Activated CD8-positive, alpha-beta memory T cell treated with anti-CD3 and anti-CD28 coated beads, Interleukin-2, amount 10 ng/mL, durations not matched to agents 7 days and 5 days (primary cell): ENCODE measurements at places on chromosomes 5 and 9.

DNA sequence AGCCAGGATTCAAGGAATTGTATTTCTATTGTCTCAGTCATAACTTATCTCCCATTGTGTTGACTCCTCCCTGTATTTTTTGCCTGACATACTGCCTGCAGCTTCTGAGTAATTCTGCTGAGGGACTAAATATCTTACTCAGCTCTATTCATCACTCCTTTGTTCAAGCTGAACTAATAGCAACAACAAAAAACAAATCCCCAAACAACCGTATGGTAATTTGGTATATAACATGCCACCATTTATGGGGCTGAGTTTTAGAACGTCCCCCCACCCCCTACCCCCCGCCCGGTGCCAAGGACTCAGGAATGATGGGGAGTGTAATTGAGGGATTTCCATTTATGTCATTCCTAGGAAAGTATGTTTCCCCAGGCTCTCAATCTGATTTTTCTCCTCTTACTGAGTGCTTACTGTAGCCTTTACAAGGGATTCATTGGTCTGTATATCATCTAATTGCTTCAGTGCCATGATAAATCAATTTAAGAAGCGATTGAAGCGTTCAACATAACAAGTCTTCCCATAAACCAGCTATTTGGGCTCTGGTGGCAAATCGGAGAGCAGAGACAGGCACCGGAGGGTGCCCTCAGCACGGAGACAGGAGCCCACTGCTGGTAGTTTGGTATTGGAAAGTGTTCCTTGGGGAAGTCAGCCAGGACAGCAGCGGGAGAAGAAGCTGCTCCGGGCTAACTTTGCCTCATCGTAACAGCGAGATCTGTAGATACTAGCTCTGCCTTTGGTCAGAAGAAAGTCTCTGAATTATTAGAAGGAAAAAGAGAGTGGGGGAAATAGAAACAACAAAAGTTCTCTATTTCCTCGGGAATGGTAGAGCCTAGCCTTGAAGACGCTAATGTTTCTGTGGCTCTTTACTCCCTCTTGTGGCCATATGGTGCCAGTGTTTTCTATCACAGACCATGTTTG, 40.7 kb upstream of the HSD17B4 start:
- H3K4me1 ChIP-seq: peaks cover 31% of the 10 kb centered on the region
- peak overlapping the region; percentile 50 for H3K27ac ChIP-seq
- H3K36me3 ChIP-seq: no peaks in the 10 kb centered on the region
- H3K27me3 ChIP-seq: peaks cover 5% of the 10 kb centered on the region
- H3K4me3 ChIP-seq: peak overlapping the region; percentile 76
- DNase-seq: peak; percentile 70

- H3K27ac ChIP-seq: peak overlapping the region; percentile 61
- DNase-seq: no peak
- peaks cover 45% of the 10 kb centered on the region for H3K4me1 ChIP-seq
- H3K4me3 ChIP-seq: peak overlapping the region; percentile 25
Observed at GRCh38 chr5:115806986-115807653, 9.3 kb downstream of the CDO1 start.

DNA sequence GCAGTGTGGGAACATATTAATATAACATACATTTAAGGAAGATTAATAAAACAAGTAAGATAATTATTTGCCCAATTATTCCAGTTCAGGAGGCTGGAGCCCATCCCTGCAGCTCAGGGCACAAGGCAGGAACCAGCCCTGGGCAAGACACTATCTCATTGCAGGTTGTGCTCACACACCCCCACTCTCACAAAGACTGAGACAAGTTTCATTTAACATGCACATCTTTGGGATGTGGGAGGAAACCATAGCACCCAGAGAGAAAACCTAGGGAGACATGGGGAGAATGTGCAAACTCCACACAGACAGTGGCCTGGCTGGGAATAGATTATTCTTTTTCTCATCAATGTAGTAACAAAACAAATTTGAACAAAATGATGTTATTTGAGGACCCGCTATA, 279.1 kb downstream of the MCTP1 start:
- DNase-seq: no peak
- no peak overlapping the region for H3K4me3 ChIP-seq
- H3K36me3 ChIP-seq: no peaks in the 10 kb centered on the region
- no peak overlapping the region for H3K27ac ChIP-seq
- no peaks in the 10 kb centered on the region for H3K27me3 ChIP-seq

GRCh38 chr9:137959641-137960411, 82.2 kb downstream of the CACNA1B start:
- H3K4me3 ChIP-seq: no peak overlapping the region
- no peaks in the 10 kb centered on the region for H3K4me1 ChIP-seq
- H3K27me3 ChIP-seq: peaks cover 14% of the 10 kb centered on the region
- no peak for DNase-seq

GRCh38 chr5:131079232-131079631, 85.8 kb downstream of the HINT1 start:
- peaks cover 8% of the 10 kb centered on the region for H3K36me3 ChIP-seq
- H3K27ac ChIP-seq: no peak overlapping the region
- no peak overlapping the region for H3K4me3 ChIP-seq
- H3K4me1 ChIP-seq: peaks cover 14% of the 10 kb centered on the region
- no peak for DNase-seq

- H3K4me1 ChIP-seq: peaks cover 2% of the 10 kb centered on the region
- H3K27ac ChIP-seq: no peak overlapping the region
- peaks cover 55% of the 10 kb centered on the region for H3K27me3 ChIP-seq
- no peaks in the 10 kb centered on the region for H3K36me3 ChIP-seq
Observed at GRCh38 chr9:36949466-36949865, 84.6 kb downstream of the PAX5 start.

DNA sequence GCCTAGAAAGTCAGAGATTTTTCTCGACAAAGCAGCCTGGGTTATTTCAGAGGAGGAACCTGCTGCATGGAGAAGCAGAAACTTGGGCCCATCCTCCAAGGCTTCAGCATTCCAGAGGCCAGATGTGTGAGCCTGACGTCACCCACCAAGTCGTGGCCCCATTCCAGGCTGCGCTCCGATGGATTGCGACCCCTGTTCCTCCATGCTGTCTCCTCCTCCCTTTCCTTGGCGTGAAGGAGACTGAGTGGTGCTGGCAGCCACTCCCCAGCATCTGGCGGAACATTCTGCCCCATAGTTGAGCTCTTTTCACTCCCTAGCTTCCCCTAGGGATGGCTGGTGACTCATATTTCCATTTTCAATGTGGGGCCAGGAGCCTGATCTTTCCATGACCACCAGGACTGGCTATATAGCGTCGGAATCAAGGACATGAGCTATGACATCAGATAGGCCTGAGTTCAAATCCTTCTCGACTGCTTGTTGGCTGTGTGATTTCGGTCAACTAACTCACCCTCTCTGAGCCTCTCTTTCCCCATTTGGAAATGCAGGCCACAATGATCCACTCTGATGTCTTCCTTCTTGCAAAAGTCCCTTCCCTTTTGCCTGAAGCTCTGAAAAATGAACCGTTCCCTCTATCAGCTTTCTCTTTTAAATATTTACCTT, 24.5 kb upstream of the DUSP1 start:
- DNase-seq: no peak
- H3K4me1 ChIP-seq: peaks cover 16% of the 10 kb centered on the region
- no peak overlapping the region for H3K27ac ChIP-seq
- no peaks in the 10 kb centered on the region for H3K36me3 ChIP-seq

- DNase-seq: no peak
- H3K27me3 ChIP-seq: no peaks in the 10 kb centered on the region
- no peaks in the 10 kb centered on the region for H3K4me1 ChIP-seq
Observed at GRCh38 chr5:21613971-21614488, 1239.1 kb downstream of the CDH12 start.
